Peyer's patch (tissue), 4 donors: ENCODE measurements at places on chromosomes 3 and 15. TPM values are rescaled to one million over a fixed set of nuclear protein-coding genes. Genes with fewer than 3 reads are reported as not detected.
A peak's percentile ranks its signal among the peaks of the same experiment; 100 is the strongest.

- DNase-seq: peak; percentile 5
Observed at GRCh38 chr15:25178835-25179672, 224.3 kb downstream of the SNRPN start.

Gene SHC4
- total RNA-seq: not detected

Gene ZWILCH
- total RNA-seq: 3.6 TPM

GRCh38 chr3:144865948-144866347, 894.3 kb downstream of the DIPK2A start:
- no peak for DNase-seq

GRCh38 chr3:70982284-70982683, 601.2 kb downstream of the FOXP1 start:
- DNase-seq: no peak

Gene WDR48
- 24.2 TPM for total RNA-seq

- DNase-seq: no peak
Observed at GRCh38 chr3:62201438-62202035, 171.8 kb downstream of the FEZF2 start.

Gene PRRT3
- total RNA-seq: 1.9 TPM

Gene LEO1
- 53.6 TPM for total RNA-seq

DNA sequence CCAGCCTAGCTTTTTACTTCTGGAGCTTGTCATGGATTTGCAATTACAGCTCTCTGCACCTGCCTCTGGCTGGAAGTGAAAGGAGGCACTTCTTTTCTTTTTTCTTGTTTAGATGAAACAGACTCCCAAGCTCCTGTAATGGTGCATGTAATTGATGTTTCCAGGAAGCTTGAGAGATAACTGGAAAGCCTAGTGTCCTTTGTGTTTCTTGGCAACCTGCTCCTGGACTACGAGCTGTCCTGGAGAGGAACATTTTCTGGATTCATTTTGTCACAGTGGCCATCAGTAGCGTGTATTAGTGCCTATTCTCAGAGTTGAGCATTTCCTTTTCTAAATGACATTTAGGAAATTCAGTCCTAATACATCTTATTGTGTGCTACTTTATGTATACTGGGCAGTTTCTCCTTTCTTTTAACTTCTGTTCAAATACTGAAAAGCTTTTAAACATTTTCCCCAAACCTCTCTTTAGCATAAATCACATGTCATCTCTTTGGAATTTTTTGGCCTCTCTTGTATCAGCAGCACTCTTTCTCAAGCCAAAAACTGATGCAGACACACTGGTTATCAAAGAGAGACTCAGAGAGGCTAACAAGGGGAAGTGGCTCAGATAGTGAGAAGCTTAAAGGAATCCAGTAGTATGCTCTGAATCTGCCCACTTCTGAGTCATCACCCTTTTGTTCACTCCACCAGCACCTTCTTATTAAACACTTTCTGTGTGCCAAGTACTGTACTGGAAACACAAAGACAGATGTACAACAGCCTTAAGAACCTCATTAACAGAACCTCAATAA, 62.6 kb upstream of the SLC2A2 start:
- no peak for DNase-seq

Gene FRMD5
- 5.0 TPM for total RNA-seq

DNA sequence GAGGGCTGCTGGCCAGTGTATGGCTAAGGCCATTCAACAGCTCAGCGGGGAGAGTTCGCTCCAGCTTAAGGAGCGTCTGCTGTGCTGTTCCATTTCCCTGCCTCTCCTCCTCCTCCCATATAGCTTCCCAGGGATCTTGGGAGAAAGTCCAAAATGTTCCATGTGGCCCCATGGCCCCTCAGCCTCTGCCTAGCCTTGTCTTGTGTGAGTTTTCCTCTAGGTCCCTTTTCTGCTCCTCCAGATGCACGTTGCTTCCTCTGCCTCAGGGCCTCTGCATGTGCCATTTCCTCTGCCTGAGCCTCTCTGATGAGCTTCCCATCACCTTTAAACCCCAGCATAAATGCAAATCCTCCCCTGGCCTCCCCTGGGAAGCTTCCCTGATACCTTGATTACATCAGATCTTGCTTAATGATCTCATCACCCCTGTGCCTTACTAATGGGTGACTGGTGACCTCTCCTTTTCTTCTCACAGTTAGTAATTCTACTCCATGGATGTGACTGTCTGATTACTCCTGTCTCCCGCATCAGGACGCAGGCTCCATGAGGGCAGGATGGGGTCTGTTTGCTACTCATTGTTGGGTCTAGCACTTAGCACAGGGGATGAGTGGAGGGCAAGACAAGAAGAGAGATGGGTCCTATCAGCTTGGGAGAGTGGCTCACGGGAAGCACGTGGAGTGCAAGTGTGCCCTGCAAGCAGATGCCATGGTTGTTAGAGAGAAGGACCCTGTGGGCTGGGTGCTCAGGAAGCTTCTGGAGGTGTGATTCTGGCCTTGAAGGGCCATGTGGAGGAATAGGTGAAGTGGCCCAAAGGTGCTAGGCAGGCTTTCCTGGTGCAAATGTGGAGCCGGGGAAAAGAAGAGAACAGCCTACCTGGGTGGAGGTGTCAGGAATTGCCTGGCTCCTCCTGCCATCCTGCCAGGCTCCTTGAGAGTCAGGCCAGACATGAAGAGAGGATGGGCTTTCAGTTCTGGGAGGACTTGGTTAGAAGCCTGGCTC, 23.8 kb downstream of the ITGA11 start:
- peak; percentile 19 for DNase-seq

DNA sequence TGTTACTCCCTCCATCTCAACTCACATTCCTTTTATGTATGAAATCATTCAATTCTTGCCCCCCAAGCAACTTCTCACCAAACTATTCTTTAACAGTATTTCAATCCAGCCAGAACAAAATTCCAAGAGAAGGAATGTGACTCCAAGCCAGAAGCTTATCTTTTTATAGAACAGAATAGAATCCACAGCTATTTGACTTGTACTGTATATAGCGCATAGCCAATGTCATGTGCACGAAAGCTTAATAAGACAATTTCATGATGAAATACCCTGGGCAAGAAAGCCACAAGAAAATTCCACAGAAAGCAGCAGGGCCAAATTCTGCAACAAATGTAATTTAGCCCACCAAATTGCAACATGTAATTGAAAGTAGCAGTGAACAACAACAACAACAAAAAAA, 127.6 kb upstream of the UBE2E2 start:
- no peak for DNase-seq

DNA sequence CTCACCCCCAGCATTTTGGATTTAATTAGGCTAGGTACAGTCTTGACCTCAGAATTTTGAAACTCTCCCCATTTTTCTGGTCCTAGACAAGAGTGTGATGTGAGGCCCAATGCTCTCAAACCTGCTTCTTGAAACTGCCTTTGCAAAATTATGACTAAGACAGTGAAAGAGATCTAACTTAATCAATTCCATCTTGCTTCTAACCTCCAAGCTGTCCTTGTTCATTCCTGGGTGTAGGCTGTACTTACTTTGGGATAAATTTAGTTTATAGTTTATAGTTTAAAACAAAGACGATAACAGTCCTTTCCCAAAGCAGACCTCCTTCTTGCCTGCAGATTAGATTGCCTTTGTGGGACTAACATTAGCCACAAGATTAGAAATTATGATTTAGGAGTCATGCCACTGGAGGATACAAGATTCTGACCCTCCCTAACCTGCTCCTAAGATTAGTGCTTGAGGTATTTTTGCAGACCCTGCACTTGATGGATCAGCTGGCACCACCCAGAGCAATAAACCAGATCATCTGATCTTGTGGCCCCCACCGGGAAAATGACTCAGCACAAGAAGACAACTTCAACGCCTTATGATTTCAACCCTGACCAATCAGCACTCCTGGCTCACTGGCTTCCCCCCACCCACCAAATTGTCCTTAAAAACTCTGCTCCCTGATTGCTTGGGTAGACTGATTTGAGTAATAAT, 59.6 kb downstream of the CD200R1L start:
- no peak for DNase-seq

- no peak for DNase-seq
Observed at GRCh38 chr3:168364967-168365366, 269.2 kb upstream of the GOLIM4 start.

DNA sequence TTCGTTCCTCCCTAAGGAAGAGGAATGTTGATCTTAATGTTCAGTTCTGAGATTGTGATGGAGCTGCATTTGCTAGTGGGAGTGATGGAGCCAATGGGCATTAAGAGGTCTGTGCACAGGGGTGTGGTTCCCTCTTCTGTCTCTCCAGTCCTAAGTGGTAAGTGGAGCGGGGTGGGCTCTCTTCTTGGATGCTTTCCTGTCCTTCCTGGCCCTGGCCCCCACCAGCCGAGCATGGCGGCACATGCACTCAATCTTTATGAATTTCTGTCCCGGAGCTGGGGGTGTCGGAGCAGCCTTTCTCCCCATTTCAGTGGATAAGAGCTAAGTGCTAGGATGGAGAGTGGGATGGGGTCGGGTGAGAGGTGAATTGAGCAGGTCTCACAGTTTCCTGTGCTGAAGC, 37.6 kb upstream of the ADCY5 start:
- no peak for DNase-seq

Gene ACTRT3
- total RNA-seq: not detected

DNA sequence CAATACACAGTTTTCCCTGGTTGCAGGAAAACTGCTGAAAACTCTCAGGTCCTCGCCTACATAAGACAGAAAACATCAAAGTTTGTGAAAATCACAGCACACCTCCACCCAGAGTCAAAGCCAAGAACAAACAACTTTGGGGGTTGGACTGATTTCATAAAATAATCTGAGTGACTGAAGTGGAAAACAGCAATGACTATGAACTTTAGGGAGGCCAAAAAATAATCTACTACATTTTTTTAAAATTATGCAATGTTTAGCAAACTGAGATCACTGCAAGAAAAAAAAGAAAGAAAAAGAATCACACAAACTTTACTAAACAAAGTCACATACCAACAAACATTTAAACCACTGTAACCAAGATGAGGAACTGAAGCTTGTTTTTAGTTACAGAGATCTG, 15.9 kb upstream of the FOXP1 start:
- DNase-seq: no peak

DNA sequence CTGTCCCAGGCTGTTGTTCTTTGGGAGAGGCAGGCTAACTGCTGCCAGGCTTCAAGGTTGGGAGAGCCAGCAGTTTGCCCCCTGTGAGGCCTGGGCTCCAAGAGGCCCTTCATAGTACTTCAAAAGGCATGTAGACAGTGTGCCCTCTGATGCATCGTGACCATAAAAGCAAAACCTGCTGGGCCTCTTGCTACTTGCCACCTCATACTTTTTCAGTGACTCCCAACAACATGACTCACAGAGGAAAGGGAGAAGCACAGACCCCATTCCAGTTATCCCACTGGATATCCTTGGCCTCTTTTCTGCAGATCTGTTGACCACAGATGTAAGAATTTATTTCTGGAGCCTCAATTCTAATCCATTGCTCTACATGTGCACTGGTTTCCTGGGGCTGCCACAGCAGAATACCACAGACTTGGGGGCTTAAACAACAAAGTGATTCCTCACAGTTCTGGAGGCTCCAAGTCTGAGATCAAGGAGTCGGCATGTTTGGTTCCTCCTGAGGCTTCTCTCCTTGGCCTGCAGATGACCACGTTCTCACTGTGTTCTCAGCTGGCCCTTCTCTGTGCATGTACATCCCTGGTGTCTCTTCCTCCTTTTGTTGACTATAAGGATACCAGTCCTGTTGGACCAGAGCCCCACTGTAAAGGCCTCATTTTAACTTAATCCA, 8.9 kb upstream of the NSMCE3 start:
- no peak for DNase-seq

Gene BRPF1
- total RNA-seq: 20.8 TPM

GRCh38 chr15:42102646-42103235, 8.4 kb upstream of the PLA2G4D start:
- DNase-seq: no peak

Gene PLSCR5
- total RNA-seq: not detected

GRCh38 chr3:197295871-197296270, 2.5 kb downstream of the DLG1 start:
- no peak for DNase-seq

GRCh38 chr15:72521682-72522081, 47.6 kb downstream of the ARIH1 start:
- no peak for DNase-seq

Gene NPAP1
- total RNA-seq: not detected

GRCh38 chr3:41194701-41195100, 4.6 kb upstream of the CTNNB1 start:
- DNase-seq: no peak

DNA sequence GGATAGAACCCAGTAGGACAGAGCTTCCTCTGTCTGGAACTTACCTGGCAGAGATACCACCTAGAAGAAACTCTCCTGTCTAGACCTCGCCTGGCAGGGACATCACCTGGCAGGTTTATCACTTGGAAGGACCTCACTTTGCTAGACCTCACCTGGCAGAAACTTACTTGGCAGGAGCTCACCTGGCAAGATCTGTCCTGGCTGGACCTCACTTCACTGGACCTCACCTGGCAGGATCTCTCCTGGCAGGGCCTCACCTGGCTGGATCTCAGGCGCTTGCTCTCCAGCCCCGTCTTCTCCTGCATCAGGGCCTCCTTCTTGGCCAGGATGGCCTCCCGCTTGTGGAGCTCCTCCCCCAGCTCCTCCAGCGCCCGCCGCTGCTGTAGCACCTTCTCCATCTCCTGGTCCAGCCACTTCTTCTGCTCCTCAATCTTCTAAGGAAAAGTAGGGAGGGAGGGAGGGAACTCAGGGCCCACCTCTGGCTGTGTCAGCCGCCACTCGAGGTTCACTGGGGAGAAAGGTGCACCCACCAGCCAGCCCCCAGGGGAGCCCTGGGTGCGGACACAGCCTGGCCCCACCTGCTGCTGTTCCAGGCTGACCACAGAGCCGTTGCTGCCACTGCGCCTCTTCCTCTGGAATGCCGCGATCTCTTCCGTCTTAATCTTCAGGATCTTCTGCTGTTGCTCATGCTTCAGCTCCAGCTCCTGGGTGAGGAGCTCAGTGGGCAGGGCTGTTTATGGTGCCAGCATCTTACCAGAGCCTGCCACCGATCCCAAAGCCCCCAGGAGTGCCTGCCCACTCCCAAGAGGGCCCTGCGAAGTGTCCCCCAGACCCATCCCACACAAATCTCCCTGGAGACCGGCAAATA, 22.5 kb downstream of the KIF7 start:
- no peak for DNase-seq

DNA sequence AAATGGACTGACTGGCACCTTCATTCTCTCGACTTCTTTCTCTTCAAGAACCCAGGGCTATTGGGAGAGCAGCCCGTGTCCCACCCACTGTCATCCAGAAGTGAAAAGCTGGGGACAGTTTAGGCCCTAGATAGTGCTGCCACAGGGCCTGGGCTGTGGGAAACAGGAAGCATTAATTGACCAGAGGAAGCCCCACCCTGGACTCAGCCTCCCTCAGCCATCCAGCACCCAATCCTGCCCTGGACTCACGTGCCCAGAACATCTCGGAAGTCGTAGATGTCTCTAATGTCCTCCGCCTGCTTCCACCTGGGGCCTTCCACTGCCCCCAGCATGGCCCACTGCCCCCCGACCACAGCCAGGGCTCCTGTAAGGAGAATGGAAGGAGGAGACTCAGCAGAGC, 2.3 kb downstream of the CAMK1 start:
- DNase-seq: no peak

- no peak for DNase-seq
Observed at GRCh38 chr3:152291649-152292066, 22.9 kb downstream of the MBNL1 start.

Gene CILP
- 15.0 TPM for total RNA-seq
